ENCODE measurements at places on chromosomes 1 and 21. TPM values are rescaled to one million over a fixed set of nuclear protein-coding genes. Genes with fewer than 3 reads are reported as not detected.

Gene KCNJ9
- total RNA-seq: not detected

Gene MTOR
- 54.1 TPM for total RNA-seq

Gene PRAMEF10
- not detected for total RNA-seq

Gene GSTM5
- total RNA-seq: 5.7 TPM

Gene OR2L3
- total RNA-seq: not detected

Gene TFF3
- total RNA-seq: 4.6 TPM

Gene EDEM3
- 40.3 TPM for total RNA-seq

Gene CLCA4
- not detected for total RNA-seq

Gene SLC16A4
- 7.3 TPM for total RNA-seq

Gene RCSD1
- 22.5 TPM for total RNA-seq

Gene RSPH1
- total RNA-seq: 0.34 TPM

Gene MROH9
- not detected for total RNA-seq

Gene NEXN
- total RNA-seq: 25.8 TPM

Gene AMPD1
- total RNA-seq: not detected

Gene CLCNKB
- 0.17 TPM for total RNA-seq

Gene PDE4B
- total RNA-seq: 15.6 TPM

Gene AMY2B
- 57.3 TPM for total RNA-seq

Gene LAX1
- 2.1 TPM for total RNA-seq

Gene KRTAP12-2
- not detected for total RNA-seq

Gene AVPR1B
- not detected for total RNA-seq

Gene NR5A2
- total RNA-seq: 6.2 TPM

Gene FABP3
- 18.8 TPM for total RNA-seq

Gene OR10J5
- not detected for total RNA-seq

Gene DNAJC16
- total RNA-seq: 14.5 TPM

Gene CNST
- 33.3 TPM for total RNA-seq

Gene SIM2
- total RNA-seq: not detected

Gene MYCL
- total RNA-seq: not detected

Gene ADGRL2
- 59.7 TPM for total RNA-seq

Gene CXADR
- 4.9 TPM for total RNA-seq

Gene TRAF5
- 19.1 TPM for total RNA-seq

Gene FCGR2B
- total RNA-seq: 35.0 TPM

Gene ARHGEF11
- 76.3 TPM for total RNA-seq

Gene CNIH3
- 1.1 TPM for total RNA-seq

Gene LCK
- 2.6 TPM for total RNA-seq

Gene RYR2
- 1.4 TPM for total RNA-seq

Gene MTARC1
- total RNA-seq: 289 TPM

Gene RPL22
- 160 TPM for total RNA-seq

Gene OXCT2
- not detected for total RNA-seq

Gene CR1L
- total RNA-seq: not detected

Gene MMP23B
- 2.6 TPM for total RNA-seq

Gene SPRR2A
- not detected for total RNA-seq

Gene KCNJ6
- not detected for total RNA-seq

Gene PPFIA4
- total RNA-seq: 0.17 TPM

Gene HHIPL2
- not detected for total RNA-seq

Gene TFF1
- total RNA-seq: not detected

Gene CYP4Z1
- 3.6 TPM for total RNA-seq

Gene CRABP2
- 4.7 TPM for total RNA-seq

Gene RIPPLY3
- not detected for total RNA-seq

Gene CATSPERE
- total RNA-seq: 5.3 TPM

Gene ETV3L
- total RNA-seq: not detected

Gene PADI1
- total RNA-seq: not detected

Gene IQGAP3
- 0.57 TPM for total RNA-seq

Gene USP25
- 73.3 TPM for total RNA-seq

Gene FCRL5
- not detected for total RNA-seq

Gene RGS13
- 0.19 TPM for total RNA-seq

Gene OR14I1
- not detected for total RNA-seq

Gene TNFSF18
- total RNA-seq: 0.17 TPM

Gene FAM131C
- total RNA-seq: not detected

All from subcutaneous adipose tissue (tissue), 4 donors.